ENCODE measurements at places on chromosomes 11 and 22.

- DNase-seq = no peak
Observed at GRCh38 chr11:120314861-120315260, 10.2 kb upstream of the TLCD5 start.

DNA sequence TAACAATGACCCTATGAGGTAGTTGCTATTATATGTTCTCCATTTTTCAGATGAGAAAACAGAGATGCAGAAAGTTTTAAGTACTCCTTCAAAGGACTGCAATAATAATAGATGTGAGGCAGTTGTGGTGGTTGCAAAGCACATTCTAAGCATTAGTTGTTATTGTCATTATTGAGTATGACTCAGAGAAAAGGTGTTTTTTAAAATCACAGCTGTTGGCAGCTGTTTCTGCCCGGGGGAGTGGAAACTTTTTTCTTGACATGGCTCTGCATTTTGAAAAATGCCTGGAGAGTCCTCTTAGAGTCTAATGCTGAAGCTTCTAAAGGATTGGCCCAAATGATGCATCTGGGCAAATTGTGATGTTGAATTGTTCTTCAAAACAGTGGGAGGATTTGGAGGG lies 244.5 kb upstream of the MPPED2 start:
- no peak for DNase-seq

DNA sequence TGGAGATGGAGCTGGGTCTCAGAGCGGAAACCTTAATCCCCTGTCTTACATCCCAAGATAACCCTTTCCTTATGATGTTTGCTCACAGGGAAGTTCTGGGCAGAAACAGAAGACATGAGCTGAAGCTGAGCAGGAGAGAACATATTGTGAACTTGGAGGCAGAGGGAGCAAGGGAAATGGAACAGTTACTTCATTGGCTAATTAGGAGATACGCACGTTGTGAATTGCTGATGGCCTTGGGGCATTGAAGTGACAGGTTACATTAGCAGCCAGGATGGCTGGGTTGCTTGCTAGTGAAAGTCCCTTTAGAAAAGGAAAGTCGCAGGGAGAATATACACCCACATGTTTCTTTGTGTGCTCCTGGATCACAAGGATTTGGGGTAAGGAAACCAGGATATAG lies 48.7 kb downstream of the TENM4 start:
- DNase-seq = no peak

GRCh38 chr11:33898957-33899356 lies 7.1 kb upstream of the LMO2 start:
- DNase-seq = no peak

- DNase-seq = no peak
Observed at GRCh38 chr11:116875194-116875593, 37.8 kb upstream of the APOA1 start.

DNA sequence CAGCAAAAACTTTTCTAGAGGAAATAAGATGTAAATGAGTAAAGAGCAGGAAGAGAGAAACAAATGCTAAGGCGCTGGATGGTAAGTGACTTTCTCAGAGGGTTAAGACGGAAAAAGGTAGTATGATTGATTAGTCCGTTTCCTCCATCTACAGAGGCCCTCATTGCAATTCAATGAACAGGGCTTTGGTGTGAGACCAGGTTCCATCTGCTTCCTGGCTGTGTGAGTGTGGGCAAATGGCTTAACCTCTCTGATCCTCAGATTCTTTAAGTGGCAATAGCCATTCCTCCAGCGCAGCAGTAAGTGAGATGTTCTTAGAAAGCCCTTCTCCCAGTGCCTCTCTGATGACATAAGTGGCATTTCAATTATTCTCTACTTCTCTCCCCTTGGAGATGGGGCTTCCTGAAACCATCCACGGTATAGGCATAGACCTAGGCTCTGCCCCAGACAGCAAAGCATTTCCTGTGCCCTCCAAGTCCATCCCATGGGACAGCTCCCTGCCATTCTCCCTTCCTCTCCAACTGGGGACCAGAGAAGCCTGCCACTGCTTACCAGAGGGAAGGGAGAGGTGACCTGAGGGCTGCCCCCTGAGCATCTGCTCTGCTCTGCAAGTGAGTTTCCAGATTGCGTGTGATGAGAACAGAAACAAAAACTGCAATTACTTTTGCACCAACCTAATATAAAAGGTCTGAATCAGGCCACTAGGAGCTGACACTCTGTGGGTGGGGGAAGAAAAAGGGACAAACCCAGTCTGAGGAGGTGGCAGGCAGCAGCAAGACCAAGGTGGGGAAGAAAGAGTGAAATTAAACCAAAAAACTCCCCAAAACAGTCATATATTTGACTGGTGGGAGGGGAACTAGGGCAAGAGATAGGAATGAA lies 12.7 kb upstream of the CD44 start:
- DNase-seq = no peak

DNA sequence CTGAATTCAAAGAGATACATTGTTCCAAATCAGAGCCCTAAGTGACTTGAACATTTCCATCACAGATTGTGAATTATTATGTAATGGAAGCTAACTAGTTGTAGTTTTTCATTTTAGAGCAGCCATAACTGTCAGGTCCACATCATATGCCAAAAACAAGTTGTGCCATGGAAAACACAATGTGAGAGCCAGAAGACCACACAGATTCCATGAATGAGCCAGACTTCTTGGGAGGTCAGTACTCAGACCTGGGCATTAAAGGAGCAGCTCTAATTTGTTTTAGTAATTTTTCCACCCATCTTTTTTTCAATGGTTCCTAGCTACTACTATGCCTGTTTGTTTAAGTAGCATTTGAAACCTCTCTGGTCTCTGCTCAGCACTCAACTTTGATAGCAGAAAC lies 279.4 kb downstream of the FAT3 start:
- DNase-seq = no peak

DNA sequence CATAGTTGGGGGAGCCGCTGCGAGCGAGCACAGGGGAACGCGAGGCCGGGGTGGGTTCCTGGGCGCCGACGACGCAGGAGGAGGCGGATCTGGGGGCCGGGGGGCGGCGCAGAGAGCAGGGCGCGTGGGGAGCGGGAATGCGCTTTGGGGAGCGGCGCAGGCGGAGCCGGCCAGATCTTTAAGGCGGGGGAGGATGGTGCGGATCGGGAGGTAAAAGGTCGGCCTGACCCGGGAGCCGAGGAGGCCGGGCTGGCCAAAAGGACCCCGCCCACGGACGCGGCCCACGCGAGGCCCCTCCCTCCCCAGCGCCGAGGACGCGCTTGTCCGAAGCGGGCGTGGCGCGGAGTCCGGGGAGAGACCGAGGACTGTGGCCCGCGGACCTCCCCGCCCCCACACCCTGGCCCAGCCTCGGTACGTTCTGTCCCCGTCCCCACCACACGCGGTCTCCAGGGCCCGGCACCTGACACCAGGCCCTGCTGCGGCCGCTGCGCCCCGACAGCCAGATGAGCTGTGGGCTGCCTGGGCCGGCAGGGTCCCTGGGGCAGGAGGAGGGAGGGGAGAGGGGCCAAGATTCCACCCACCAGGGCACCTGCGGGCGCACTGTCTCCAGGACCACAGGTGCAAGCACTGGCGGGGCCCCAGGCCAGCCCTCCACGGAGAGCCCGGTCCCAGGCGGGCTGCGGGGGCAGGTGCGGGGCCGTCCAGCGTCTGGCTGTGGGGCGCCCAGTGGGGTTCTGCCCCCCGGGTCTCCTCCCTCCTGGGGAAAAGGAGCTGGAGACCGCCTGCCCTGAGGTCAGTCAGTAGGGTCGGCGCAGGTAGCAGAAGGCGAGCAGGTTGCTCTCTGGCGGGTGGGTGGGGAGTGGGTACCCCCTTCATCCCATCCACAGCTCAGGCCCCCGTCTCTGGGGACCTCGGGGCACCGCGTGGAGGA lies 10.9 kb downstream of the PIM3 start:
- DNase-seq = peak; percentile 74

GRCh38 chr22:18136563-18137320 lies 13.2 kb upstream of the USP18 start:
- no peak for DNase-seq

GRCh38 chr22:17910561-17911311 lies 113.6 kb downstream of the MICAL3 start:
- DNase-seq = no peak

GRCh38 chr22:39679652-39680051 lies 109.1 kb downstream of the CACNA1I start:
- no peak for DNase-seq

DNA sequence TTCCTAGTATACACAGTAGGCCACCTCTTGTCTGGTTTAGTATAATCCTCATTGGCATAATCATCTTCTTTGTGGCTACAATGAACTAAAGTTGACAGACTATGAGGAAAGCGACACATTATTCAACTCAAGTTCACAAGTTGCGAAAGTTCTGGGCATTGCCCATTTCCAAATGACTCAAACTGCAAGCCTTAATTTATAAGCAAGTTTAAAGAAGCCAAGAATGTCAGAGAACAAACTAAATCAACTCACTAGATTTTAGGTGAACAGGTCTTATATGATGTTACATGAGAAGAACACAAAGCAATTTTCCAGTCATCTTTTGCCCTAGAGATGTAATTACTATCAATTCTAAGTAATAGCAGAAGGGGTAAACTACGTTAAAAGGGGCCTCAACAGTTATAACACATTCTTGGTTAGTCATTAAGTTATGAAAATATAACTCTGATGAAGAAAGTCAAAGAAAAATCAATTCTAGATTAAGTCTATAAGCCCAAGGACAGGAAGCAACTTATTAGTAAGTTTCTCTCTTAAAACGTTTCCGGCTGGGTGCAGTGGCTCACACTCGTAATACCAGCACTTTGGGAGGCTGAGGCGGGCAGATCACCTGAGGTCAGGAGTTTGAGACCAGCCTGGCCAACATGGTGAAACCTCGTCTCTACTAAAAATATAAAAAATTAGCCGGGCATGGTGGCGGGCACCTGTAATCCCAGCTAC lies 21.5 kb downstream of the PICALM start:
- DNase-seq = no peak

DNA sequence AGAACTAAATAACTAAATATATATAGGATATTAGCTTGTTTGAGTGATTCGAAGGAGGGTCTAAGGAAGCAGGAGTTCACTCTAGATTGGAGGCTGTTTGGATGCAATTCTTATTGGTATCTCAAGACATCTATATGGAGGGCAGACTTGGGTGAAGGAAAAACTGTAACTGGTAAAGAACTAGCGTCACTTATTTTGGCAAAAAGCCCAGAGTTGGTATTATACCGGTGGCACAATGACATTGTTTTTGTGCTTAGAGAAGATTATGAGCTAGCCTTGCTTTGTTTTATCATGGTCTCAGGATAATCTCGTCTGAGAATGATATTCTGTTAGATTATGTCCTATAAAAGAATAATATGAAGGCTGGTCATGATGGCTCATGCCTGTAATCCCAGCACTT lies 6.0 kb upstream of the SLC35F2 start:
- DNase-seq = no peak

DNA sequence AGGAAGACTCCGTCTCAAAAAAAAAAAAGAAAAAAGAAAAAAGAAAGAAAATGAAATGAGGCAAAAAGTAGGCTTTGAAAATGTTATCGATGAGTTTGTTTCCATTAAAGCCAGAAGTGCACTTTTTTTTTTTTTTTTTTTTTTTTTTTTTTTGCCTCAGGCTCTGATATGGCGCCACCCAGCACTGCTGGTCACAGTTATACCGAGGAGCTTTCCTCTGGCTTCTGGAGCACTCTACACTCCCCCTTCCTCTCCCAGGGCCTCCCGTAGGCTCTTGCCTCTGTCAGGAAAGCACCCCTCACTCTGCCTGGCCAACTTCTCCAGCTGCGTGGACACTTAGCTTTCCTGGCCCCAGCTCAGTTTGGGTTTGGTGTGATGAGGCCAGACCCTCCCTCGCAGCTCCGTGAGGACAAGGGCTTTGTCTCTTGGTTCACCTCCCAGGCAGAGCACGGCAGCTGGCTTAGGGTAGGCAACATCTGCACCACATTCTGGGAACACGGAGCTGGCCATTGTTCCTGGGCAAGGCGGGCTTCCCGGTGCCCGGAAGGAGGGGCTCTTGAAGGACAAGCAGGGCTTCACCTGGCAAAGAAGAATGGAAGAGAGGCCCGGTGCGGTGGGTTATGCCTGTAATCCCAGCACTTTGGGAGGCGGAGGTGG lies 16.9 kb downstream of the FADS2 start:
- DNase-seq = no peak

GRCh38 chr11:85115798-85116197 lies 511.3 kb downstream of the DLG2 start:
- no peak for DNase-seq

- no peak for DNase-seq
Observed at GRCh38 chr11:34029176-34029575, 22.4 kb upstream of the CAPRIN1 start.

- DNase-seq = no peak
Observed at GRCh38 chr11:74470526-74470925, 3.2 kb upstream of the KCNE3 start.

DNA sequence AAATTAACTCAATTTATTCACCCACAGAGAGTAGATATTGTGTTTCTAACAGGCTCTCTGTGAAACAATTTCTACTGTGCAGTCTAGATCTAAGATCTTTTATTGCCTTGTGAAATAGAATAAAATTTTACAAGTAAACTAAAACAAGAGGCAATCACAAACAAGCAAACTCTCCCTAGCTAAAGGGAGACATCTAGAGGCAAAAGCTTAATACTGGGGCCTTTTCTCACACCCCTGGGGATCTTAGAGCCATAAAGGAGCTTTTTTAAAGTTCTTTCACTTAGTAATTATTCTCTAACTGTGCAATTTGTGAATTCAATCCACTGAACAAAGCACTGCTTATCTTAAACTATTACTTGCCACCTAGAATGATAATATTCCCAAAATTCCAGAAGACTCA lies 19.7 kb downstream of the ALG9 start:
- DNase-seq = no peak

- peak; percentile 95 for DNase-seq
Observed at GRCh38 chr11:69382131-69383128, 88.5 kb downstream of the MYEOV start.
